Stimulated activated CD8-positive, alpha-beta memory T cell treated with anti-CD3 and anti-CD28 coated beads, Interleukin-2, amount 100 ng/mL, for 48 hours (primary cell): ENCODE measurements at places on chromosomes 2 and 18.

- no peak for DNase-seq
Measured at GRCh38 chr2:157059036-157059435, 198.5 kb upstream of the GALNT5 start.

- DNase-seq: no peak
Measured at GRCh38 chr2:42941633-42942176, 149.3 kb upstream of the HAAO start.

- no peak for DNase-seq
Measured at GRCh38 chr18:80010551-80010906, 22.2 kb upstream of the TXNL4A start.

DNA sequence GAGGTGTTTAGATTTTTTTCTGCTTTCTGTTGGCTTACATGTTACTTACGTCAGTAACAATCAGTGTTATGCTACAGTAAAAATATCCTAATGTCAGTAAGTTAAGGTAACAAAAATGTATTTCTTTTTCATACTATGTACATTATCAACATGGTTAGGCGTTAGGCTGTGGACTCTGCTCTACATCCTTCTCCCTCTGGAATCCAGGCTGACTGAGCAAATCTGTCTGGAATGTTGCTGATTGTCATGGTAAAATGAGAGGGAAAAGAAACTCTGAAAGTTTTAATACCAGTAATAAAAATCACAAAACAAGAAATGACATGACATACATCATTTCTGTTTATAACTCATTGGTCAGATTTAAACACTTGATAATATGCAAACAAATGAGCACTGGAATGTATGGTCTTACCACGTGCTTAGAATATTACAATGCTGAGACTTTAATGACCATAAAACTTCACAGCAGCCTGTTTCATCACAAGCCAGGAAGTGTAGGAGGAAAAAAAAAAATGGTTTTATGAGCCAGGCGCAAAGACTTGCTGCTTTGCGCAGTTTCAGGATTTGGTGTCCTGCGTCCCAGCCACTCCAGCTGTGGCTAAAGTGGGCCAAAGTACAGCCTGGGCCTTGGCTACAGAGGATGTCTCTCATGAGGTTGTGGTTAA, 252.4 kb downstream of the FSIP2 start:
- no peak for DNase-seq

- no peak for DNase-seq
Measured at GRCh38 chr2:83388804-83389203, 1070.3 kb downstream of the SUCLG1 start.
